ENCODE measurements at places on chromosomes 3 and 15.

GRCh38 chr3:127183931-127184869 lies 8.7 kb upstream of the PRR23E start:
- H3K27me3 ChIP-seq = no peaks in the 10 kb centered on the region
- no peaks in the 10 kb centered on the region for H3K36me3 ChIP-seq
- H3K4me3 ChIP-seq = no peak overlapping the region
- no peak overlapping the region for H3K27ac ChIP-seq
- DNase-seq = no peak

DNA sequence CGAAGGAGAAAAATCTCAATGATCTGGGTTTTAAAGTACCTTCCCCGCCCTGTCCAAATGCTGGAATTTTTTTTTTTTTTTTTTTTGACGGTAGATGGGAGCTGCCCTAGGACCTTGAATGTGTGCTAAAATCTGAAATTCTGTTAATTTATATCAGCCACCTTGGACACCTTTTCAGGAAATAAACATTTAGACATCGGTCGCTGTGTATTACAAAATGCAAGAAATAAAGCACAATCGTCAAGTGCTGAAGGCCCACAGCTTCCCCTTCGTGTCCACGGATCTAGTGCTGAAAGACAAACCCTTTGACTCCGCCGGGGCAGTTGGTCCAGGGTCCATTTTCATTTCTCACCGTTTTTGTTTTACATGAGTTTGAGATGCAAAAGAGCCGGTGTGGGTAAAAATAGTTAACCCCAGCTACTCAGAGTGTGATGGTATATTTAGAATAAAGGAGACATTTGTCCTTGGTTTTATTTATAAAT lies 90.2 kb upstream of the CHD2 start:
- H3K27me3 ChIP-seq = no peaks in the 10 kb centered on the region
- H3K4me3 ChIP-seq = peak overlapping the region; percentile 84
- no peak for DNase-seq
- H3K27ac ChIP-seq = peak overlapping the region; percentile 100
- no peaks in the 10 kb centered on the region for H3K36me3 ChIP-seq
- H3K4me1 ChIP-seq = peaks cover 43% of the 10 kb centered on the region

DNA sequence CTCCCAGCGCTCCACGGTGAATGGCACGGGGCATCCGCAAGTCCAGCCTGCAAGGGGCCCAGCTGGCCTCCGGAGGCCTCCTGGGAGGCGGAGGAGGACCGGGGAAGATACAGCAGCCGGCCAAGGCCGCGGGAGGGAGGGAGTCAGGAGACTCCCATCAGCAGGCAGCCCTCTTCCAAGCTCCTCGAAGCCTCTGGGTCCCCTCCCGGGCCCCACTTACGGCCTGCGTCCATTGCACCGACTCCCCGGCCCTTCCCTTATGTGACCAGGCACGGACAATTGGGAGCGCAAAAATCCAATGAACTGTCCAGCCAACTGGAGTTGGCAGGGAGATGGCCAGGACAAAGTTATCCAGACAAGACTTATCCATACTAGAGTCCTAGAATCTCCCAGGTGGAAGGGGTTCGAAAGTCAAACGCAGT lies 668 bp downstream of the MFGE8 start:
- H3K27ac ChIP-seq = peak overlapping the region; percentile 84
- no peaks in the 10 kb centered on the region for H3K27me3 ChIP-seq
- peaks cover 43% of the 10 kb centered on the region for H3K36me3 ChIP-seq
- DNase-seq = no peak
- H3K4me3 ChIP-seq = peak overlapping the region; percentile 85

DNA sequence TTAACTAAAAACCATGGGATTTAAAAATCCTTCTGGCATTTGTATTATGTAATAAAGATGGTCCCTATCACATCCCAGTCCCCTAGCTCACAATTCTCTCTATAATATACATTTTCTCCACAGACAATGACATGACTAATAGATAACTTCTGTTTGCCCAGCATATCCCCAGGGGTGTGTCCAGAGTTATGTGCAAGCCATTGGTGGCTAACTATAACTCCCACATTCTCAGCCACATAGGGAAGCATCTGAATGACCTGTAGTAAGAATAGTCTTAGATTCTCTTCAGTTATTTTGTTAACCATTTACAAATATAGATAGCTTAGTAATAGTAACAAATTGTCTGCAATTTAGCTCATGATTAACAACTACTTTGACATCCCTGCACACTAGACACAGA lies 52.2 kb upstream of the RBSN start:
- no peaks in the 10 kb centered on the region for H3K36me3 ChIP-seq
- H3K27me3 ChIP-seq = peaks cover 36% of the 10 kb centered on the region
- no peak for DNase-seq
- peaks cover 4% of the 10 kb centered on the region for H3K4me1 ChIP-seq

DNA sequence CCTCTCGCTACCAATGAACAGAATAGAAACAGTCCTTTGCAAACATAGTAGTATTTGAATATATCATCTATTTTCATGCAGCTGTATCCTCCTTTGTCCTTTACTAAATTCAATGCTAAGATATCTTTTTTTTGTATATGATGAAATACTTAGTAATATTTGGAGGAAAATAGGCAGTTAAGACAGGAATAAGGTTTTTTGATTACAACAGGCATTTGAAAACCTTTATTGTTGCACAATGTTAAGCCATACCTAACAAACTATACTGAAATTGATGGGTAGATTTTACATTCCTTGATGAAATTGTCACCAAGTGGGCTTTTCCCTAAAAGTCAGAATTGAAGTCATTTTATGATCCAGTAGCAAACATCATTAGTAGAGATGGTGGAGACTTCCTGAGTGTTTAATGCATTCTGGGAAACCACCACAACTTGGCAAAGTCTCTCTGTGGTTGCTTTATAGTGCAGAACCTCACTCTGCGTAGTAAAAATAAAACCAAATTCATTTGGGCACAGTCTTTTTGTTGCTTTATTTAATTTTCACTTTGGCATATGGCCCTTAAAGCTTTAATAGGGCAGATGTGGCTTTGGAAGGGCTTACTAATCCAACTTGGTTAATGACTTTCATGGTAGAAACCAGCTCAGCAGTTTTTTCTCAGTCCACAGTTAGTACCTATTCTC lies 216.0 kb downstream of the DIPK2A start:
- peaks cover 11% of the 10 kb centered on the region for H3K36me3 ChIP-seq
- H3K4me3 ChIP-seq = no peak overlapping the region
- peaks cover 15% of the 10 kb centered on the region for H3K4me1 ChIP-seq
- no peaks in the 10 kb centered on the region for H3K27me3 ChIP-seq

DNA sequence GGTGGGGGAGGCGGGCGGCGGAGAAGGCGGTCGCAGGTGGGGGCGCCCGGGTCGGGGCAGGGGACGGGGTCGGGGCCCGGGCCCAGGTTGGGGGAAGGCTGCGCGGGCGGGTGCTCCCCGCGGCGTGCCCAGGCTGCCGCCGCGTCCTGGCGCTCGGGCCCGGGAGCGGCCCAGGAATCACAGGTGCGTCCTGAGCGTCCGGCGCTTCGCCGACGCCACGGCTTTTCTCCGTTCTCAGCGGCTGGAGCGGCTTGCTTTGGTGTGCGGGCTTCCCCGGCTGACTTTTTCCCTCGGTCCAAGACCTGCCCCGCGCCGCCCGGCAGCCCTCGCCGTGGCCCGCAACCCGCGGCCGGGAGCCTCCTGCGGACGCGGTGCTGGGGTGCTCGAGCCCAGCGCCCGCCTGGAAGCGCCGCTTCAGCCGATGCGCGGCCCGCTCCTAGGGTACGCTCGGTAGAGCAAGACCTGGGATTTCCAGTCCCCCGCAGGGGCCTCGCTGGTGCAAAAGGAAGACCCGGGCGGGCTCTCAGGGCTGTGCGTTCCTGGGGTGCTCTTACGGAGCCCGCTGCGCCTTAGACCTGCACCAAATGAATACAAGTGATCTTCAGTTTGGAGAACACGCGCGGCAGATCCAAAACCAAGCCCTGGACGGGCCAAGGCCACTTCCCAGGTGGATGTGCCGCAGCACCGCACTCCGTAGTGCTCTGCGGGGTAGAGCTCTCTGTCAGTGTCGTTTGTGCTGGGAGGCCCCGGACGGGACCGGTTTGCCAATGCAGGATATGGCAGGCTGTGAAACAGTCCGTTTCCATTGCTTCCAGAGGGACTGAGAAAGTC lies 639 bp downstream of the NIPA1 start:
- peak overlapping the region; percentile 87 for H3K27ac ChIP-seq
- DNase-seq = peak; percentile 53
- H3K4me3 ChIP-seq = peak overlapping the region; percentile 89
- H3K4me1 ChIP-seq = peaks cover 12% of the 10 kb centered on the region
- peaks cover 11% of the 10 kb centered on the region for H3K27me3 ChIP-seq

DNA sequence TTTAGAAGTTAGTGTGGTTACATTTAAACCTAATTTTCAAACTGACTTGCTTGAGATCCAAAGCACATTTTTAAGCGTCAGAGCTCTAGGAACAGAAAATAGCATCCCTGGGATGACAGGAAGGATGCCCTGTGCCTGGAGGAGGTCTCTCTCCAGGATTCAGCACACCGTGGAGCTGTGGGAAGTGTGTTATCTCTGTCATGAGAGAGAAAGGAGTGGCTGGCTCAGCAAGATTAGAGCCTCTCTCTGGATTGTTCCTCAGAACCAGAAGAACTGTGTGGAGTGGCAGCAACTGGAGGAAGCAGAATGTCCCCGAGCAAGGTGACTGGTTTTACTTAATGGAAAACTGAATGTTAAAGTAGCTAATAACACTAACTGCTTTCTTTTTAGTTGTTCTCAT lies 233.6 kb upstream of the TGFBR2 start:
- no peak overlapping the region for H3K4me3 ChIP-seq
- H3K27ac ChIP-seq = no peak overlapping the region
- no peak for DNase-seq
- H3K4me1 ChIP-seq = peaks cover 22% of the 10 kb centered on the region
- no peaks in the 10 kb centered on the region for H3K27me3 ChIP-seq

GRCh38 chr15:31806106-31806505 lies 224.2 kb upstream of the CHRNA7 start:
- DNase-seq = no peak
- H3K4me1 ChIP-seq = no peaks in the 10 kb centered on the region
- H3K4me3 ChIP-seq = no peak overlapping the region
- no peak overlapping the region for H3K27ac ChIP-seq

- no peaks in the 10 kb centered on the region for H3K36me3 ChIP-seq
- peak overlapping the region; percentile 71 for H3K27ac ChIP-seq
- DNase-seq = no peak
Measured at GRCh38 chr3:61729038-61729634, 167.8 kb downstream of the PTPRG start.

DNA sequence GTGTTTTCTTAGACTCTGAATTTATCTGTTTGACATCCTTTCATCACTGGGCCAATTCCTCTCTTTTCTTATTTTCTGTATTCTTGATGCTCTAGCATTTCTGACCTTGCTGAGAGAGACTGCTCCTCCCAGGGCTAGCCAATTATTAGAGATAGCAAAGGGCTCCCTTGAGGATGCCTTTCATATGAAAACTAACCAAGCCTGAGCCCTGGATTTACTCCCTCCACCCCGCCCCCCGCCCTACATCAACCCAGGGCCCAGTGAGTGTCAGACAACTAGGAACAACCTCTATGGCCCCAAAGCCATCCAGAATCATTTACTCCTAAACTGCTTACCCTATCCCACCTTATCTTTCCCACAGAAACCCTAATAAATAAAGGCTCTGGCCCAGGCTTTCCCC lies 69.7 kb upstream of the LARS2 start:
- no peak overlapping the region for H3K27ac ChIP-seq
- H3K27me3 ChIP-seq = no peaks in the 10 kb centered on the region
- no peak overlapping the region for H3K4me3 ChIP-seq
- DNase-seq = no peak
- peaks cover 62% of the 10 kb centered on the region for H3K4me1 ChIP-seq
- H3K36me3 ChIP-seq = no peaks in the 10 kb centered on the region

DNA sequence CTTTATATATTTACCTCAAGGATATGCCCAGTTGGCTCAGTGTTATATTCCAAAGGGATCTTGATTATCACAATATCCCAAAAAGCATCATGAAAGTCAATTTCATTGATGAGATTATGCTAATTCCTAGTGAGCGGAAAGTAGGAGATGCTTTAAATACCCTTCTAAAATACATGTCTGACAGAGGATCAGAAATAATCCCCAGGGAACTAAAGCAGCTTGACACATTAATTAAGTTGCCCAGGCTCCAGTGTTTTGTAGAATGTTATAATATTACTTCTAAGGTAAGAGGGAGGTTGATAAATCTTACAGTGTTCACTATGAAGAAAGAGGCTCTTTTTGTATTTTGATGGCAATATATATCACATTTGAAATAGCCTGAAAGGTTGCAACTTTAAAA lies 767.5 kb upstream of the ROBO1 start:
- no peak overlapping the region for H3K4me3 ChIP-seq
- no peak overlapping the region for H3K27ac ChIP-seq
- no peaks in the 10 kb centered on the region for H3K36me3 ChIP-seq
- no peak for DNase-seq
- peaks cover 5% of the 10 kb centered on the region for H3K4me1 ChIP-seq
- H3K27me3 ChIP-seq = no peaks in the 10 kb centered on the region

DNA sequence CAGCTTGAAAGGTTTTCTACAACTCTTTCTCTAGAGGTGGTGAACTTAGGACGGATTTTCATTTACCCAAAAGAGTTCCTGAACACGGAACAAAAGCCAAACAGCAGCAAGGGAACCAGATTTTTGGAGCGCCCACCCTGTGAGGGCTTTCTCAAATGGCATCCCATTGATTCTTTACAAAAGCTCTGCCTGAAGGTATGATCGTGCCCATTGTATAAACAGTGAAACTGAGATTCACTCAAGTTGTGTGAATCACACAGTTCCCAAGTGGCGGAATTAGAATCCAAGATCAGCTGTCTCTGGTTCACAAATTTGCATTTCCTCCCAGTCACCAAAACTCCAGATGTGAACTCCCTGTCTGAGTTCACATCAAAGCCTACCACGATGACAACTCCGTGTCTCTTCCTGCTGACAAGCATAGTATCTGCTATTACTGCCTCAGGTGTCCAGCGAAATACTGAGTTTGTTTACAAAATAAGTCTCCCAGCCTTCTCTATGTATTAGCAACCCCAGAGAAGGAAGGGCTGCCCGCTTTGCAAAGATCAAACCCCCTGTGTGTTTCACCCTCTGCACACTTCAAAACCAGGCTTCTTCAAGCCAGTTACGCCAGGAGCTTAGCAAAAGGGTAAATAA lies 235.9 kb upstream of the ST8SIA2 start:
- no peaks in the 10 kb centered on the region for H3K27me3 ChIP-seq
- H3K27ac ChIP-seq = peak overlapping the region; percentile 95
- peaks cover 58% of the 10 kb centered on the region for H3K4me1 ChIP-seq
- H3K4me3 ChIP-seq = no peak overlapping the region

GRCh38 chr3:86562090-86562489 lies 428.9 kb downstream of the VGLL3 start:
- no peaks in the 10 kb centered on the region for H3K27me3 ChIP-seq
- no peaks in the 10 kb centered on the region for H3K36me3 ChIP-seq
- H3K4me1 ChIP-seq = peaks cover 22% of the 10 kb centered on the region
- peak overlapping the region; percentile 82 for H3K27ac ChIP-seq
- H3K4me3 ChIP-seq = no peak overlapping the region

- H3K4me1 ChIP-seq = no peaks in the 10 kb centered on the region
- H3K4me3 ChIP-seq = no peak overlapping the region
- no peak overlapping the region for H3K27ac ChIP-seq
Measured at GRCh38 chr3:25768851-25769250, 14.4 kb downstream of the NGLY1 start.

- H3K36me3 ChIP-seq = no peaks in the 10 kb centered on the region
- no peak for DNase-seq
- no peak overlapping the region for H3K4me3 ChIP-seq
Measured at GRCh38 chr3:122091602-122092295, 36.6 kb downstream of the CD86 start.

- peaks cover 20% of the 10 kb centered on the region for H3K36me3 ChIP-seq
- DNase-seq = no peak
- no peaks in the 10 kb centered on the region for H3K27me3 ChIP-seq
- no peak overlapping the region for H3K27ac ChIP-seq
- no peaks in the 10 kb centered on the region for H3K4me1 ChIP-seq
- H3K4me3 ChIP-seq = no peak overlapping the region
Measured at GRCh38 chr3:186588632-186589031, 18.1 kb downstream of the DNAJB11 start.

- peaks cover 6% of the 10 kb centered on the region for H3K27me3 ChIP-seq
- H3K4me1 ChIP-seq = no peaks in the 10 kb centered on the region
- H3K27ac ChIP-seq = no peak overlapping the region
- H3K4me3 ChIP-seq = no peak overlapping the region
Measured at GRCh38 chr3:2540115-2540514, 441.4 kb downstream of the CNTN4 start.

Measured in WTC11 (cell line).